Inflammatory macrophage treated with lipopolysaccharide for 1 hour (primary cell): ENCODE measurements at places on chromosomes 5 and 9.

GRCh38 chr5:169904059-169904458 lies 76.2 kb downstream of the INSYN2B start:
- DNase-seq, result no peak

DNA sequence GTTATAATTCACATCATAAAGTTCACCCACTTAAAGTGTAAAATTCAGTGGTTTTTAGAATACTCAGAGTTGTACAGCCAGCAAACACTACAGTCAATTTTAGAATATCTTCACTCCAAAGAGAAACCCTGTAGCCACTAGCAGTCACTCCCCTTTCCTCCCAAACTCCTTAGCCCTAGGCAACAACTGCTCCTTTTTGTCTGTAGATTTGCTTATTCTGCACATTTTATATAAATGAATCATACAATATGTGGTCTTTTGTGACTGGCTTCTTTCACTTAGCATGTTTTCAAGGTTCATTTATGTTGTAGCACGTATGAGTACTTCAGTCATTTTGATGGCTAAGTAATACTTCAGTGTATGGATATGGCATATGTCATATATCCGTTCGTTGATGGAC lies 38.7 kb downstream of the TGFBR1 start:
- DNase-seq, result no peak

DNA sequence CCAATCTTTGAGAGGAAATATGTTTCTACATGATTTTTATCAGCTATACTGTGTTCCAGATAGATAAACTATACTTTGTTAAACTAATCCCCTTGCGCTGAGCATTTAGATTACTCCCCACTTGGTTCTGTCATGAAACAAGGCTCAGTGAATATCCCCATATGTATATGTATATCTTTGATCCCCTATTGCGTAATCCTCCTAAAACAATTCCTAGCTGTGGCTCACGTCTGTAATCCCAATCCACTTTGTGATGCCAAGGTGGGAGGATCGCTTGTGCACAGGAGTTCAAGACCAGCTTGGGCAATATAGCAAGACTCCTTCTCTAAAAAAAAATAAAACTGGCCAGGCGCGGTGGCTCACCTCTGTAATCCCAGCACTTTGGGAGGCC lies 2.7 kb downstream of the PHYHD1 start:
- no peak for DNase-seq

GRCh38 chr9:87158765-87159164 lies 211.5 kb upstream of the GAS1 start:
- DNase-seq, result no peak

GRCh38 chr9:73911804-73912203 lies 585.3 kb upstream of the RORB start:
- DNase-seq, result no peak

DNA sequence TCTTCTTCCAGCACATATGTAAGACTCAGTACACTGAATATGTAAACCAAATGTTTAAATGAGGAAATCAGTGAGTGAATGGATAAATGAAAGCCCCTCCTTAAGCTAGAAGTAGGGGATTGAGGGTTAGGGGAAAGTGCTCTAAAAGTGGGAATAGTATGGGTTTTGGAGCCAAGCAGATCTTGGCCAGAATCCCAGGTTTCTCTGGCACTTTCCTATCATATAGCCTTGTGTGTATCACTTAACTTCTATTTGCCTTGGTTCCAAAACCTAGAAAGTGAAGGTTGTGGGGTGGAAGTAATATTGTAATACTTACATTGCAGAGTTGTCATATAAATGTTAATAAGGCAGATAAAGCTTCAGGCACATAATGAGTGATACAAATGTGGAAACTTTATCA lies 45.0 kb upstream of the SV2C start:
- DNase-seq, result no peak

- peak; percentile 74 for DNase-seq
Observed at GRCh38 chr9:129624947-129625346, 1.0 kb upstream of the NTMT1 start.

DNA sequence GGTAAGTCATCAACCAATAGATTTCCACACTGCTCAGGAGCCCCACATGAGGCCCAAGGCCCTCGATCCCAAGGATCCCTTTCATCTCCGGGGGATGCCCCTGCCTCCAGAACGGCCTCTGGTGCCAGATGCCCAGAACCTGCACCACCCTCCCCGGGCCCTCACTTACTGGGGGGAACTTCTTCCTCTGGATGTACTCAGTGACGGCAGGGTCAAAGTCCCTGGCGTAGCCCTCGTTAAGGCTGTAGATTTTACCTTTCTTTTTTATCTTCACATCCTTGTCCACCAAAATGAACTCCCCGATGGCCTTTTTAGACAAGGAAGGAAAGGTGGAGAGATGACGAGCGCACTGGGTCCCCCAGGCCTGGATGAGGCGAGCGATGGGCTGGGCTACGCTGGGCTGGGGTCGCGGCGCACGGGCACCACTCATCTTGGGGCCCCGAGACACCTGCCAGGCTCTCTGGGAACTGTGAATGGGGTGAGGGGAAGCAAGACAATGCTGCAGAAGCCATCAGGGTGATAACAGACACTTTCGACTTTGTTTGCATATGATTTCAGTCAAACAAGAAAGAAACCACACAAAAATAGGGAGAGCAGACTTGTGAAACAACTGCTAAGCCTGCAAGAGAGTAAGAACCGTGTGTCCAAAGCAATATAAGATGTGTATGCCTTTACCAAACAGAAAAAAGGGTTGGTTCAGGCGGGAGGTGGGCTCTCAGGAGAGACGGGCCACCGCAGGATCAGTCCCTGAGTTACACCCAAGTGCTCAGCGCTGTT lies 13.2 kb upstream of the FBP2 start:
- no peak for DNase-seq

GRCh38 chr9:74496406-74496805 lies 729 bp upstream of the RORB start:
- no peak for DNase-seq

DNA sequence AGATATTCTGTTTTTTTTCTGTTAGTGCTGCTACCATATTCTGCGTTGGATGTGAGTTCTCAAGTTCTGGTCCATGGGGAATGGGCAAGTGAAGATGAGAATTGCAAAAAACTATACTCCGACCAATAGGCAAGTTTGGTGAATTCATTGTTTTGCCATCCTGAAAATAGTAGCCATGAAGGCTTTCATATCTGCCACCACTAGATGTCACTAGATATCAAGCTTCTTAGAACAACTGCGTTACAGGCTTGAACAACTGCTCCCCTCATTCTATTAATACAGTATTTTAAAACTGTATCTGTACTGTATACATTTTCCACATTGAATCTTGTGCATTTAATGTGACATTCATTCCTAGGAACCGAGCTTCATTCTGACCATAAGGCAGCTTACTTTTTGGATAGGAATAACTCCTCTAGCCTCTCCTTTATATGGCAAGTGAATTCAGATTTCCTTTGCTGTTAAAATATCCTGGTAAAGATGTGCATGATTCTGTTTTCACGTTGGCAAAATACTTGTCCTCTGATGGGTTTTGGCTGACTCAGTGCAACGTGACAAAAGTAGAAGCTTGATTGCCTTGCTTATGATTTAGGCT lies 163.6 kb downstream of the SREK1 start:
- peak; percentile 50 for DNase-seq

GRCh38 chr9:9142001-9142400 lies 1342.4 kb upstream of the DMAC1 start:
- no peak for DNase-seq

DNA sequence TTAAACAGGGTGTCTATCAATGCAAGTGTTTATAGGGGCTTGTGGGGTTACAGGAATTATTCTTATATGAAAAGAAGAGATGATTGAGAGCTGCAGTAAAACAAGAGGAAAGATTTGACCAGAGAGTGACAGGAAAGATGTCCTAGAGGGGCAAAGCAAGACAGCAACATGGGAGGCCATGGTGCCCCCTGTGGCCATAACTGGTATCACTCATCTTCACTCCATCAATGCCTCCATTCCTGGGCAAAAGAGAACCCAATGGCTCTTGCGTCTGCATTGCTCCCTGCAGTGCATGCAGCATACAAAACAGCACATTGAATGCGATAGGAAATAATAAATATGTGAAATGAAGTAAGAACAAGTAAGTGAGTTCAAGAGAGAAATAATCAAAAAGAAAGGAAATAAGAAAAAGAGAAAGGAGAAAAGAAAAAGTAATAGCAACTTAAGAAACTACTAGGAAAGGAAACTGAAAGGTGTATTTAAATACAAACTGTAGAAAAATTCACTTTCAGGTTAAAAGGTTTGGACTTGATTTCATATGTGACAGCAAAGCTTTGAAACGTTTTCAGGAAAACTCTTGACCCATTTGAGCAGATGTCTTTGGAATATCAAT lies 206.6 kb downstream of the SEMA5A start:
- no peak for DNase-seq

- DNase-seq, result peak; percentile 44
Observed at GRCh38 chr5:14706615-14707021, 42.1 kb downstream of the OTULIN start.

GRCh38 chr5:157214861-157215513 lies 34.3 kb downstream of the ITK start:
- DNase-seq, result no peak

- DNase-seq, result no peak
Observed at GRCh38 chr5:93359296-93359959, 221.6 kb downstream of the NR2F1-AS1 start.

DNA sequence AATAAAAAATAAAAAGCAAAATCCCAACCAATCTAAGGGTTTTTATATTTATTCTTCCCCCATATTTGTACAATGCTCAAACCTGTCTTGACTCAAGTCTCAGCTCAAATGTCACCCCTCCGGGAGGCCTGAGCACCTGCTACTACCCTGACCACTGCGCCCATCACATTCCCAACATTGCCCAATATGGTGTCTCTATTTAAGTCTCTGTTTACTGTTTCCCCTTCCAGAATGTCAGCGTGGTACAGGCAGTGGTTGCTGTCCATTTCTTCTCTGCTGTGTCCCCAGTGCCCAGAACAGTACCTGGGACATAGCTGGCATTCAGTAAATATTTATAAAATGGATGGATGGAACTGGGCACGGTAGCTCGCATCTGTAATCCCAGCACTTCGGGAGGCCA lies 47.3 kb upstream of the PRRC2B start:
- no peak for DNase-seq

DNA sequence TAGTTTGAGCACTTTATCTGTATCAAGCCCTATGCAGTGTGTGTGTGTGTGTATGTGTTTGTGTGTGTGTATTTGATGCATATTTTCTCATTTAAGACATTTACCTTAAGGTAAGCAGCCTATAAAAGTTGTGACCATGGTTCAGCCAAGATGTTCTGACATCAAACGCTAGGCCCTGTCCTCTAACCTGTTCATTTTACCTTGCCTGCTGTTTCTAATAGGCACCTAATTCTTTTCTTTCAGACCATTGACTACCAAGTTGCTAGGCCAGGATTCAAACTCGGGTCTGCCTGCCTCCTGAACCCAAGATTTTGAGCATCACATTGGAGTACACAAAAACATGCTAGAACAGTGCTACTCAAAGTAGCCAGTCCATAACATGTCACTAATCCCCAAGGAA lies 274.5 kb downstream of the PLK2 start:
- no peak for DNase-seq
